NCI-H1105 (cell line): ENCODE measurements at places on chromosomes 2 and 18.

DNA sequence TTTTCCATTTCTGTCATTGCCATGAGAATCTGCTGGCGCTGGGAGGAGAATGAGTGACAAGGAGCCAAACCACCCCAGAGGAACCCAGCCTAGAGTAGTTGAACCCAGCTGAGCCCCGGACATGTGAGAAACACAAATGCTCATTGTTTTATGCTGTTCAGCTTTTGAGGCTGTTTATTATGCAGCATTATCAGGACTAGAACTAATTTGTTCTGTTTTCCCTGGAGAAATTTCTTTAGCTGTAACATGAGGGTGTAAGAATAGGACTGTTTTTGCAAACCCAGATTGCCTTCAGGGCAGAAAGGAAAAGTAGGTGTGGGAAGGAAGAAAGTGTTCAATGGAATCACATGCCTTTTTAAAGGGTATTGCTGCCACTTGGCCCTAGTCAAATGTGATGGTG is 28.5 kb upstream of the DOCK10 start:
- DNase-seq, result no peak

GRCh38 chr2:33033606-33034081 is 86.9 kb downstream of the LTBP1 start:
- no peak for DNase-seq

DNA sequence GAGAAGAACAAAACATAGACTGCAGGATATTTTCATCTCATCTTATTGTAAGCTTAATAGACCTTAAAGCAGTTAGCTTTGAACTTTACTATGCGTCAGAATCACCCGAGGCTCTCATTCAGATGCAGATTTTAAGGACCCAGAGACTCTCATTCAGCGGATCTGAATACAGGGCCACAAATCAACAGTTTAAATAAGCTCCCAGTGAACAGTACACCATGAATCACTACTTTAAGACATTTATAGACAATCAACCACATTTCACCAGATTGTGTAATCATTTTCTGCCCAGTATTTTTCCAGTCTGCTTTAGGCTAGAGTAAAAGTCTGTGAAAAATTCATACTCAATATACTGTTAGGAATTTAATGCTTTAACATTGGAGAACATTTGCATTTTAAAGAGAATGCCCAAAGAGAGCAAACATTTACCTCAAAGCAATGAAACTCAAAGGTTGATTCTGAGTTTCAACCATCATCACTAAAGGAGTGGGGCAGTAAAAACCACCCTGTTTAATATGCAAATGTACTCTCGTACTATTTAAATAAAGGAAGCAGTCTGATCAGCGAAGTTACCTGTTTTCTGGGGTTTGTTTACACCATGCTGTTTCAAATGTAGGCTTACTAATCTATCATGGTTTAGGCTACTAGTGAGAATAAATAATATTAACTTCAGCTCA is 11.0 kb upstream of the ALPK2 start:
- no peak for DNase-seq

GRCh38 chr2:198695879-198696278 is 761.9 kb downstream of the SATB2 start:
- DNase-seq, result no peak

DNA sequence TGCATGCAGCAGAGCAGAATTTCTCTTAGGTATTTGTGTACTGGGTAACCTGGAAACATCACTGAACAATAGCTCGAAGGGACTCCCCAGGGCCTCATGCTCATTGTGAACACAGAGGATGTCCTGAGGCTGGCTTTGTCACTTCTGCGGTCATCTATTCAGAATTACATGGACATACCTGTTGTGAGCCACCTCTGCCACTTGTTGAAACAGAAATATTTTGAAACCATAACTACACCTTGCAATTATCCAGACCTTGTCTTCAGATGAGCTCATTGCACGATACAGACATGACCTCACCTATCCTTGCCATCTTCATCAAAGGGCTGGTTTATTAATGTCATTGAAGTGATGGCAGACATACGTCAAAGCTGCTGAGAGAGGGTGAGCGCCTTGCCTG is 23.4 kb upstream of the CREG2 start:
- DNase-seq, result no peak

DNA sequence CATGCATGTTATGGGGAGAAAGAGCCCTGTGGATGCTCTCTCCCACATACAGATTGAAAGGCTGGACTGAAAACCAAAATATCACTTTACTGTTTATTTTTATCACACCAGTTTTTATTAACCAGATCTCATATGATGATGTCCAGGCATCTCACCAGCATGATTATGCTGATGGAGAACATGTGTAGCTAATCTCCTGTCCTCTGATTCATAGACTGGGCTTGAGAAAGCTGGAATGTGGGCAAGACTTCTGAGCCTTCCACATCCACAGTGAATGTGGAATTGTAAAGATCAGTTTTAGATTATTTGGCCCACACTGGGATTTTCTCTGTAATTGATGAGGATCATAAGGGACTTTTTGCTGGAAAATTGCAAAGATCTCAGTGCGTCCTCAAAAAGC is 137.9 kb downstream of the ICOS start:
- no peak for DNase-seq

DNA sequence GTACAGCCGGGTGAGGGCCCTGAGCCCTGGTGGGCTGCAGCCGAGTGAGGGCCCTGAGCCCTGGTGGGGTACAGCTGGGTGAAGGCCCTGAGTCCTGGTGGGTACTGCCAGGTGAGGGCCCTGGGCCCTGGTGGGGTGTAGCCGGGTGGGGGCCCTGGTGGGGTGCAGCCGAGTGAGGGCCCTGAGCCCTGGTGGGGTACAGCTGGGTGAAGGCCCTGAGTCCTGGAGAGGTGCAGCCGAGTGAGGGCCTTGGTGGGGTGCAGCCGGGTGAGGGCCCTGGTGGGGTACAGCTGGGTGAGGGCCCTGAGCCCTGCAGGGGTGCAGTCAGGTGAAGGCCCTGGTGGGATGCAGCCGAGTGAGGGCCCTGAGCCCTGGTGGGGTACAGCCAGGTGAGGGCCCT is 37.5 kb downstream of the CTDP1 start:
- DNase-seq, result no peak
